ENCODE measurements at places on chromosomes 1 and 21. TPM values are rescaled to one million over a fixed set of nuclear protein-coding genes. Genes with fewer than 3 reads are reported as not detected.

GRCh38 chr1:114545796-114546195, 34.8 kb upstream of the TRIM33 start:
- DNase-seq = no peak

KRTAP21-3 gene
- not detected for total RNA-seq

OR2T35 gene
- not detected for total RNA-seq

TACSTD2 gene
- 0.27 TPM for total RNA-seq

HTR6 gene
- 0.09 TPM for total RNA-seq

DNA sequence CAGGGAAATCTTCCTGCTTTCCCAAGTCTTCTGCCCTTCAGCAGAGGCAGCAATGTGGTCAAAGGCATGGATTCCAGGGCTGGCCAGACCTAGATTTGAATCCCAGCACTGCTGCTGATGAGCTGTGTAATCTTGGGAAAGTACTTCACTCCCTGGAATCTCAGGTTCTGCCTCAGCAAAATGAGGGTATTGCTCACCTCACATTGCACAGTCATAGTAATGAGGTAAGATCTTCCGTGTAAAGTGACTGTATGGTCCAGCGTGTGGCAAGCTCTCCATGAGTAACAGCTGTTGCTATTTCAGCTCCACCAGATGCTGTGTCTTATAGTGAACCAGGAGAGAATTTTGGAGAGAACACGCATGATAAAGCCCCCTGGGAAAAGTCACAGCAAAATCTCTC, 56.1 kb upstream of the F3 start:
- no peak for DNase-seq
